ENCODE measurements at places on chromosomes 1 and 21.

DNA sequence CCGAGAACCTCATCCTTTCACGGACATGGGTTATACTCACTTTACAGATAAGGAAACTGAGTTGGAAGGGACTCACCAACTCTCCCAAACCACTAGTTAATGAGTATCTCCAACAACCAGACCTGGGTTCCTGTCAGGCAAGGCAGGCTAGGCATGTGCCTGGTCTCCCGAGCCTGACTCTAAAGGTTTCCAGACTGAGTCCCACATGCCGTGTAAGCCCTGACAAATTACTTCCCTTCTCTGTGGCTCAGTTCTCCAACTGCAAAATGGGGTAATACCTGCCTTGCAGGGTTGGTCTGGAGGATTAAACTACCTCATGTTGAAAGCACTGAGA lies 34.3 kb downstream of the SSBP3 start:
- no peak for DNase-seq

DNA sequence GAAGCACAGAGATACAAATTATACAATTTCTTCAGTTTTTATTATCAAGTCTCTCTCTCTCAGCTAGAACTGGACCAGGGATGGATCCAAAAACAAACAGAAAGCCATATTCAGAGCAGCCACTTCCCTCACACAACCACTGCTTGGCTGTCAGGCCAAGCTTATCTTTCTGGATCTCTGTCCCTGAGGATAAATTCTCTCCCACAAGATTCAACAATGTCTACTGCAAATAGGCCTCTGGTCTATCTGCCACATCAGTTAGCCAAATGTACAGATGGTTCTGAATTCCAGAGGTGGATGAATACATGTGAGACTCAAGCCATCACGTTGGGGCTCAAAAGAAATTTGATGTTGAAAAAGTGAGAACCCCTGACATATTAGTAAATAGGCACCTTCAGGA lies 350.9 kb downstream of the LTN1 start:
- DNase-seq, result no peak

GRCh38 chr1:161772397-161772796 lies 6.3 kb downstream of the ATF6 start:
- DNase-seq, result no peak

- DNase-seq, result no peak
These were observed 26.7 kb upstream of the DUSP10 start for GRCh38 chr1:221768444-221769066.

GRCh38 chr1:53862507-53862906 lies 24.4 kb upstream of the NDC1 start:
- no peak for DNase-seq

GRCh38 chr1:201861448-201861847 lies 27.2 kb upstream of the SHISA4 start:
- no peak for DNase-seq

- peak; percentile 9 for DNase-seq
These were observed 2.3 kb downstream of the RCC2 start for GRCh38 chr1:17437260-17437579.

Measured in endothelial cell (in vitro differentiated cells).